ENCODE measurements at places on chromosomes 11 and 22.

GRCh38 chr11:8603696-8604077, 9.7 kb upstream of the STK33 start:
- no peak for DNase-seq

- DNase-seq, result no peak
Measured at GRCh38 chr11:33160136-33160535, 1.1 kb downstream of the CSTF3 start.

- DNase-seq, result no peak
Measured at GRCh38 chr11:111367411-111368284, 11.4 kb downstream of the POU2AF1 start.

DNA sequence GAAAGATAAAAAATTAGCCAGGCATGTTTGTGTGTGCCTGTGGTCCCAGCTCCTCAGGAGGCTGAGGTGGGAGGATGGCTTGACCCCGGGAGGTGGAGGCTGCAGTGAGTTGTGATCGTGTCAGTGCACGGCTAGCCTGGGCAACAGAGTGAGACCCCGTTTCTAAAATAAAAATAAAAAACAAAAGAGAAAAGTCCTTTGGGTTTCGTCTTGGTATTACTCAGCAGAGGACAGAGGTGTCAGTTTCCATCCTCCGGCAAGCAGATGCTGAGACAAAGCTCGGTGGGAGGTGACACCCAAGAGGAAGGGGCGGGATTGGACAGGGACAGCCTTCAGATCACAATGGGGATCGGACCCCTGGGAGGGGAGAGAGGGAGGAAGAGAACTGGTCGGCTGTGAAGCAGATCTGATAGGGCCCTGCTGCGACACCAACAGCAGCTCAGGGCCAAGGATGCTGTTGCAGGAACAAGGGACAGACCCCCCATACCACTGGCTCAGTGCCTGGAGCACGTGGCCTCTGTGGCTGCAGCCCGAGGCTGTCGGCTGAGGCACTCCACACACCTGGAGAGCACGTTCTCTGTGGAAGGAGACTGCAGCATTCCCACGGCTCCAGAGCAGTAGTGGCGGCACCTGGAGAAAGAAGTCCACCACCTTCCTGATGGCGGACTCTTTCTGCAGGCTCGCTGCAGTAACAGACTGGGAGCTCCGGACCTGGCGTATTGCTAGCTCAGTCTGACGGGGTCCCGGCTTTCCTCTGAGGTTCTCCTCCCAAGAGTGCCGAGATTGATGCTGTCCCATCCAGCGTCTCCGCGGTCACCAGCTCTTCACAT, 5.2 kb upstream of the BID start:
- no peak for DNase-seq

- peak; percentile 88 for DNase-seq
Measured at GRCh38 chr22:31489632-31490495, at the start of gene EIF4ENIF1. Gene EIF4ENIF1, minus strand, starts transcription at chr22:31489842. Its CDS starts 1,124 bp downstream, at chr22:31488718.

DNA sequence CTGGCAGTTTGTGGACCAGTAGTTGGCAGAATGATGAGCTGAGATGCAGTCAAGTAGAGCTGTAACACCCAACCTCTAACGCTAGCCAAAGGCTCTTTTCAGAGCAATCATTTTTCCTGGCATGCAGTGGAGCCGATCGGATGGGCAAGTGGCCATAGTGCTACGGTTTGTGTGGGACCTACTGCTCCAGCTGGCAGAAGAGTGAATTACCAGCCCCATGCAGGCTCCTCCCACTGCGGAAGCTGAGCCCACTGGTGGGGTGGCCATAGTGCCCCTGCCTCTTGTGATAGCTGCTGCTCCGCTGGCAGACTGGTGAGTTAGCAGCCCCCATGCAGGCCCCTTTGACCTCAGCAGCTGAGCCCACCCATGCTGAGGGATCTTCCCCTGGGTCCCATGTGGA, 27.0 kb upstream of the SC5D start:
- DNase-seq, result no peak

DNA sequence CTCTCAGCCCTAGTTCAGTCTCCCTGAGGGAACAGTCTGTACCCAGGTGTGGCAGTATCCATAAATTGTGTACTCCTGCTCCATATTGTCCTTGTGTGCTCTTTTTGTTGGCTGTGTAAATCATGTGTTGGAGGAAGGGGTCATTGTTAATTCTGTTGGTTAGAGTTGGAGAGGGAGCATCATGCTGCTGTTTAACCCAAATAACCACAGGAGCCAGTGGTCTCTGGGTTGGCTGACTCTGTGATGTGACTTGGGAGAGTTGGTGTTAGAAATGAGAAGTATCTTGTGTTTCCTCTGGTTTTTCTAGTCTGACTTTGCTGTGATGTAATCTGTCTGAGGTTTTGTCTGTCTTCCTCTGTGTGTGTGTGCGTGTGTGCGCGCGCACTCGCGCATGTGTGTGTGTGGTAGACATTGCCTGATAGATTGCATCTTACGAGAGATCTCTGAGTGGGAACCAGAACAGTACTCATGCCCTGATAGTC, 30.5 kb downstream of the CTNND1 start:
- peak; percentile 82 for DNase-seq

GRCh38 chr11:12789596-12790215, 115.5 kb downstream of the TEAD1 start:
- no peak for DNase-seq

DNA sequence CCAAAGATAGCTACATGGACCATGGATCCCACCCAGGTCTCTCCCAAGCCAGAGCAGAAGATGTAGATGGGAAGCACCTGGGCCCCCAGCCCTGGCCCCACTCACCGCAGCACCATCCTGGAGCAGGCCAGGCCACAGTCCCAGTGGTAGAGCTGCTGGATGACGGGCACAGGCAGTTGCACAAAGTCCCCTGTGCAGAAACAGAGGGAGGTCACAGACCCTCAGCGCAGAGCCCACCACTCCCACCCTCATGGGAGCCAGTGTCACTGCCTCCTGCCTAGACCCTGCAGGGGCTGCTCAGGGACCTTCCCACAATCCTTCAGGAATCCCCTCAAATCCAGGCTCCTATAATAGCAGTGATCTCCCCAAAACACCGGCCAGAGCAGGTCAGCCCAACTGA, 6.1 kb downstream of the GUCD1 start:
- DNase-seq, result no peak

- DNase-seq, result no peak
Measured at GRCh38 chr22:32531228-32531627, 56.6 kb downstream of the FBXO7 start.

DNA sequence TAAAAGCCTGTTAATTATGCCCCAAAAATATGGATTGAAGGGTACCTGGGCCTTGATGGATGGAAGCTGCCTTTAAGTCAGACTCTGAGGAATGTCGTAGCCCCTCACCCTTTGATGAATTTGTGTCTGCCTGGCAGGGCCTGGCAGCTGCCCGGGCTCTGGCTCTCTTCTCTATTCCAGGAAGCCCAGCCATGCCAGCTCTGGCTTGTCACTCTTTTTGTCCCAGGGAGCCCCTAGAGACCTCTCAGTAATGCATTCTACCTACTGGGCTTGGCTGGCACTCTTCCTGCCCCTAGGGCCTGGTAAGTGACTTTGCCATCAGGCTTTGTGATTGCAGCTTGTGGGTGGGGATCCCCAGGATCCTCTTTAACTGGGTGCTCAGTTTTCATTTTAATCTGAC, 103.8 kb downstream of the GRIK4 start:
- DNase-seq, result no peak

DNA sequence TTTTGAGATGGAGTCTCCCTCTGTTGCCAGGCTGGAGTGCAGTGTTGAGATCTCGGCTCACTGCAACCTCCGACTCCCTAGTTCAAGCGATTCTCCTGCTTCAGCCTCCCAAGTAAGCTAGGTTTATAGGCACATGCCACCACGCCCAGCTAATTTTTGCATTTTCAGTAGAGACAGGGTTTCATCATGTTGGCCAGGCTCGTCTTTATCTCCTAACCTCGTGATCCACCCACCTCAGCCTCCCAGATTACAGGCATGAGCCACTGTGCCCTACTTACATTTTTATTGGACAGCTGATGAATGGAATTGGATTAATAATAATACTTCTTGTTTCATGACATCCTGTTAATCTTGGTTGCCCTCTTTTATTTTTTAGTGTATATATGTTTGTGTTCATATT, 3.0 kb upstream of the MRGPRD start:
- DNase-seq, result no peak

DNA sequence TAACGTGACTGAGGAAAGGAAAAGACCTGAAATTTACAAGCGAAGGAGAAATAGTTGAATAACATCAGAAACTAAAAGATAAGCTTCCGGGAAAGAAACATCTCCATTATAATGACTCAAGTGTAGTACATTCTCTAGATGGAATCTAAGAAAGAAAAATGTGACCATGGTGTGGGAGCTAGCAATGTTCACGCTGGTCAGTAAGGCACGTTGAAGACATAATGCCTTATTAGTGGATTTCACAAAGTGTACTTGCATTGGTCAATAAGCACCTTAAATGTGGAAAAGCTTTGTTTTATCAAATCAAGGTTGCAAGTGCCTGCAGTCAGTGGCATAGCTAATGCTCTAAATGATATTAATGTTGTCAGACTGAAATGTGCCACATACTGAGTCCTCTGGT, 2.8 kb upstream of the LARGE1 start:
- DNase-seq, result no peak

- DNase-seq, result peak; percentile 35
Measured at GRCh38 chr22:24189249-24190158, 8.2 kb downstream of the SUSD2 start.

DNA sequence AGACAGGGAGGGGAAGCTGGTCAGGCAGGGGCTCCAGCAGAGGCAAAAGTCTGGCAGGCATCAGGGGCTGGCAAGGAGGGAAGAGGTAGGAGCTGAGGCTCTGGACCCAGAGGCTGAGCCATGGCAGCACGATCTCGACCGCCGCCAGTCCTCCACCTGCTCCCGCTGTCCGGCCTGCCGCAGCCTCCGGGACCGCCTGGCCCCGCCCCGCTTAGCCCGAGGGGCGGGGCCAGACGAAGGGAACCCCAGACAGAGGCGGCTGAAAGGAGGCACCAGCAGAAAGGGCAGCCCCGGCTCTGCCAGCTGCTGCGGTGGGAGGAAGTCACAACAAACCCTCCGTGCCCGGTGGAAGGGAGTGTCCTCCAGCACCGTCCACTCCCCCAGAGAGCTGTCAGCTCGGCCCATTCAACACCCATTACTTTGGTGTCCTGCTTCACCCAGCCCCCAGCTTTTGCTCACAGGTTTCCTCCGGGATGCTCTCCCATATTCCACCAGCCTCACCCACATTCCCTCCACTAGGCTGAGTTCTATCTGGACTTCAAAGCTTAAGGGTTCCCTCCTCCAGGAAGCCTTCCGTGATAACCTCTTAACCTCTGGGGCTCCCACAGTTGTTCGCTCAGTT, at the start of gene MFNG:
MFNG (minus strand) TSS at position 161 of the 622 bp plus-strand sequence. CDS start 207 bp downstream, outside the sequence.
- peak; percentile 71 for DNase-seq

DNA sequence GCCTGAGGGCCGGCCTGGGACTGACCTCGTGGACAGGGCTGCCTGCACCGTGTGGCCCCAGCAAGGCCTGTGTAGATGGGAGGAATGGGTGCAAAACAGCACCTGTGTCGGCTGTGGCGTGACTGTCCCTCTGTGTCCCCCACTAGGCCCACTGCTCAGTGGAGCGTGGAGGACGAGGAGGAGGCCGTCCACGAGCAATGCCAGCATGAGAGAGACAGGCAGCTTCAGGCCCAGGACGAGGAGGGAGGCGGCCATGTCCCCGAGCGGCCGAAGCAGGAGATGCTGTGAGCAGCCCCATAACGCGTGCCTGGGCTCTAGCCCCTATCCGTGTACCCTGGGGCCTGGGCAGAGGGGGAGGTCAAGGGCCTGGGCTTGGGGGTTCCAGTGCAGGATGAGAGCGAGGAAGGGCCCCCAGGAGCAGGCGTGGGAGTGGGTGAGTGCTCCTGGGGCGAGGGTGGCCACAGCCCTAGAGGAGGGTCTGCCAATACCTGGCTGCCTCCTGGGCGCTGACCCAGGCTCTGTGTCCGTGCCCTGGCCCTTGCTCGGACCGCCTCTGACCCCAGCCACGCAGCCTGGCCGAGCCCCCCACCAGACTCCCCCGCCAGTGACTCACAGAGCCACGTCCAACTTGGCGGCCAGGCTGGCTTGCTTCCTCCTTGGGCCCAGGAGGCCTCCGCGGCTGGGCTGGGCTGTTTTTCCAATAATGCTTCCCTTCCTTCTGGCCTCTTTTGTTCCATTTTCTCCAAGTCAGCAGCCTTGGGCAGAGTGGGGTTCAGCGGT, 11.6 kb downstream of the PRR33 start:
- no peak for DNase-seq

GRCh38 chr22:44047891-44048301, 23.8 kb downstream of the PARVB start:
- no peak for DNase-seq

GRCh38 chr22:45507798-45508197, 5.1 kb downstream of the FBLN1 start:
- DNase-seq, result no peak

GRCh38 chr11:15885854-15886253, 470.5 kb downstream of the SOX6 start:
- no peak for DNase-seq

GRCh38 chr11:64234647-64235379, 429 bp downstream of the VEGFB start:
- peak; percentile 57 for DNase-seq

GRCh38 chr22:46574993-46575910, 37.8 kb upstream of the CELSR1 start:
- DNase-seq, result peak; percentile 4

- no peak for DNase-seq
Measured at GRCh38 chr11:102794382-102794781, 3.6 kb downstream of the MMP1 start.

DNA sequence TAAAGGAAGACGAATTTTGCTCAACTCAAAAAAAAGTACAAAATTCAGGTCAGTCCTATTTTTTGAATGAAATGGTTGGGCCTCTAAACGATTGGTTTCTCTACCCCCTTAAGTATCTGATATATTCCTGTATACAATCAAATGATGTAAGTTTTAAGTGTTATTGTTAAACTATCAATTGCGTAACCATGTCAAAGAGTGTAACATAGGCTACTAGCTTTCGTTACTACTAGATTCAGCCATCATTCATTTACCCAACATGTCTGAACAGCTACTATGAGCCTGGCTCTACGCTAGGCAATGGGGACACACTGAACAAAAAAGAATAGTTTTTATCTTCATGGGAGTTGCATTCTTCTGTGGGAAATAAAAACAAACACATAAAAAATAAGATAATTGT, 3.3 kb downstream of the RAB6A start:
- no peak for DNase-seq

DNA sequence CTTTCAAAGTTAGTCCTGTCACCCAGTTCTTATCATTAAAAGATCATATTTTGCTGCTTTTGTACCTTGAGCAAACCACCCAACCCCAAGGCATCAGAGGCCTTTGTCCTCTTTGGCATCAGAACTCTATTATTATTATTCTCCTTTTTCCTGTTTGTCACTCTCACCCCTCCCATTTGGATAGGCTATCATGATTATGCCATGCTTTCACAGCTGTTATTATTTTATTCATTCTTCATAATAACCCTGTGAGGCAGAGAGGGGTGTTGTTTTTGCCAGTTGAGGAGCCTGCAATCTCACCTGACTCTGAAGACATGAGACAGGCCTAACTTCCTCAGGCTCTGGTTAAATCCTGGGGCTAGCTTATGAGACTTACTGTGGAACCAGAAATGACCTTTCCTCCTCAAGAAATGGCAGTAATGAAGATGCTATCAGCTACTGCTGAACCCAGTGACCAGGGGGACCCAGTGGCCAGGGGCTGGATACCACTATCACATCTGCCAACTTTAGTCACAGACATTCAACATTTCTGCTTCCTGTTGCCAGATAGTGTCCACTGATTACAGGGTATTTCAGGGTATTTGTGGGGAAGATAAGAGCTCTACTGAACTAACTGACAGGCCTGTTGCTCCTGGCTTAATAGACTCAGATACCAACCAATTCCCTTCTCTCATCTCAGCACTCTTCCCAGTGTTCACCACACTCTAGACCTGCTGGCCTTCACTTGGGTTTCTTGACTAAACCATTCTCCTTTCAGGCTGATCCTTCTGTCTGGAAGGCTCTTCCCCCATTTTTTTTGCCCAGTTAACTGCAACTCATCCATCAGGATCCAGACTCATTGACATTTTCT, 11.8 kb upstream of the SWAP70 start:
- DNase-seq, result no peak

Measured in activated naive CD4-positive, alpha-beta T cell treated with anti-CD3 and anti-CD28 coated beads, Interleukin-2, amount 50 U/mL, for 16 hours (primary cell).